ENCODE measurements at places on chromosomes 1 and 21. TPM values are rescaled to one million over a fixed set of nuclear protein-coding genes. Genes with fewer than 3 reads are reported as not detected.

The SPRR5 gene
- not detected for total RNA-seq

The VHLL gene
- total RNA-seq, result not detected

The CR1L gene
- total RNA-seq, result not detected

The RNU1-1 gene
- not detected for total RNA-seq

The OVAAL gene
- not detected for total RNA-seq

The LEPROT gene
- total RNA-seq, result 34.8 TPM

The LCE3D gene
- total RNA-seq, result 0.59 TPM

The LCE1D gene
- total RNA-seq, result not detected

The BMP8A gene
- total RNA-seq, result 0.29 TPM

The BARHL2 gene
- total RNA-seq, result not detected

The KIAA0040 gene
- 0.47 TPM for total RNA-seq

The GBP5 gene
- total RNA-seq, result not detected

The XCL1 gene
- not detected for total RNA-seq

The SLC6A9 gene
- 16.8 TPM for total RNA-seq

The CD48 gene
- not detected for total RNA-seq

The CCDC30 gene
- total RNA-seq, result 0.92 TPM

The MTMR11 gene
- total RNA-seq, result 8.4 TPM

The NPHS2 gene
- total RNA-seq, result not detected

Data from A549 treated with CpdA at 1 μM for 4 hours (cell line).